BJ (cell line): ENCODE measurements at places on chromosomes 2 and 18.

DNA sequence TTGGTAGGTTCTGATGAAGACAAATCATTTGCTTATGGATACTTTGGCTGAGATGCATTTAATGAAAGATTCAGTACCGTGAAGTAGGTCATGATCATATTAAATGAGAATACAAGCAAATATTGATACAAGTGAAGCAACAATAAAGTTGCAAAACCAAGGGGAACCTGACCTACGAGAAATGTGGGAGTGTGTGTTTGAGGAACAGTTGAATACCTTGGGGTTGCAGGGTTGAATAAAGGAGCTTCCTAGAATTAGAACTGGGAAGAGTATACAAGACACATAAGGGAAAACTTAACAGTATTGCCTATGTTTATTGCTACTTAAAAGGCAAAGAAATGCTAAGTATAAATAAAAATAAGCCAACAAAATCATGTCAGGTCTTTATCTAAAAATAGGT lies 702.9 kb downstream of the ERBB4 start:
- DNase-seq, result no peak

DNA sequence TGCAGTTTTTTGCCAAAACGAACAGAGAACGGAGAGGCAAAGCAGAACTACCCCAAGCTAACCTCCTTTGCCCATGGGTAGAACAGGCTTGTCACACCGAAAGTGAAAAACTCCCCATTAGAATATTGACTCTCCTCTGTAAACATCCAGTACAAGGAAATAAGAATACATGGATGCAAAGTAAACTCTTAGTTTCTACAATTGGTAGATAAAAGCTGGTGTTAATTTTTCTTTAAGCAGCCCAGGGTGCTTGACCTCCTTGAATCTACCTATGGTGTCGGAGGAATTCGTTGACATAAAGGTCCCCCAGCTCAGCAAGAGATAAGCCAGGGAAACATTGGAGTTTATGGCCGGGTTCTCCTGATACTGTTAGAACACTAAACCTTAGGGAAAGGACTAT lies 48.4 kb upstream of the DSG1 start:
- DNase-seq, result no peak

- DNase-seq, result no peak
These were observed 58.8 kb upstream of the LRRTM1 start for GRCh38 chr2:80363330-80363729.

GRCh38 chr2:46151577-46151976 lies 145.6 kb upstream of the EPAS1 start:
- DNase-seq, result no peak

- no peak for DNase-seq
These were observed 26.8 kb downstream of the MPHOSPH10 start for GRCh38 chr2:71157124-71157793.

DNA sequence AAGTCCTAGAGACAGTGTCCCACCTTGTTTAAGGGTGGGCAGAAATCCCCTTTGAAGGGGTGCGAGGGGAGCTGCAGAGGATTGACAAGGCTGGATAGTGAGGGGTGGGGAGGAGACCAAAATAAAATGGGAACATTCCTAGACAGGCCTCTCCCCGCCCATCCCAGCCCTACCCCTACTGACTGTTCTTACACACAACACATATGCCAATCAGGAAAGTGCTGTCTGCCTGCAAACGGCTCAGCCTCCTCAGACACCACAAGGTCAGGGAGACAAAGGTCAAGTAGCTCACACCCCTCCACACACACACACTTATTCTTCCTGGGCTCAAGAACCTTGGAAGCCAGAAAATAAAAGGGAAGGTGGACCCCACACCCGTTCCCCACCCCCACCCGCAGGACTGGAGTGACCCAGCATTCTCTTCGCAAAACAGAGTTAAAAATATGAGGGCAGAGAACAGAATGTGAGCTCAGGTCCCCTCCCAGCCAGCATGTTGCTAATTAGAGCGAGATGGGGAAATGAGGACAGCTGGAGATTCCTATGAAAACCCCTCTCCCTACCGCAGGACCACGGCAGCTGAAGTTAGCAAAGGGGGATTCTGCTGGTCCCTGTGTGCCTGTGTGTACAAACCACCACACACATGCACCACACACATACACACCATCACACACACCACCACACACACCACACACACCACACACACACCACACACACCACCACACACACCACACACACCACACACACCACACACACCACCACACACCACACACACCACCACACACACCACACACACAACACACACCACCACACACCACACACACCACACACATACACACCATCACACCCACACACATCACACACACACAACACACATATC lies 197.8 kb downstream of the TNS1 start:
- DNase-seq, result no peak

DNA sequence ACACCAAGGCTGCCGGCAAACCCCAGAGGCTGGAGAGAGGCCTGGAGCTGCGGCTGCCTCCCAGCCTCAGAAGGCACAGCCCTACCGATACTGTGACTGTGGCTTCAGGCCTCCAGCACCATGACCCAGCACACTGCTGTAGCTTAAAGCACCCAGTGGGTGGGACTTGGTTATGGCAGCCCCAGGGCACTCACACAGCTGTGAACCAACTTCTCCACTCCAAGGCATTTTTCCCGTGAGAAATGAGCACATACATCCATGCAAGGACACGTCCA lies 199.5 kb downstream of the NDUFA10 start:
- DNase-seq, result no peak

GRCh38 chr2:46193356-46193755 lies 103.9 kb upstream of the EPAS1 start:
- no peak for DNase-seq

- DNase-seq, result no peak
These were observed 62.2 kb downstream of the MYOM1 start for GRCh38 chr18:3157606-3158005.

DNA sequence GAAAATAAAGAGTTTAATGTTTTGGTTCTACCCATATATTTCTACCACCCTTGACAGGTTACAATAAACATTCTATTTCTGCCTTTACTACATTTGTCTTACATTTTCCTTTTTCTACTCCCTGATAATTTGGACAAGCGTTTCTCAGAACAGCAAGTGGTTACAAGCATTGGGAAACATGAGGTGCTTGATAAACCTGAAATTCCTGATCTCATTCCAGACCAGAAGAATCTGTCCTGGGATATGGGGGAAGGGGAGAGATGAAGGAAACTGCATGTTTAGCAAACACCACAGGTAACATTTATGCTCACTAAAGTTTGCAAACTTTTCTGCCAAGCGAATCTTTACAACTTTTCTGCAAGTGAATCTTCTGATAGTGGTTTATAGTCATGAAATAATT lies 28.3 kb upstream of the DSC1 start:
- DNase-seq, result no peak

- no peak for DNase-seq
These were observed 104.4 kb upstream of the SMAD2 start for GRCh38 chr18:48034651-48035555.

GRCh38 chr2:11270891-11271290 lies 73.5 kb downstream of the ROCK2 start:
- no peak for DNase-seq
